ENCODE measurements at places on chromosomes 6 and 20. TPM values are rescaled to one million over a fixed set of nuclear protein-coding genes. Genes with fewer than 3 reads are reported as not detected.

GABRR1 gene
- 0.06 TPM for polyA plus RNA-seq

IRF4 gene
- polyA plus RNA-seq, result 0.21 TPM

OR12D3 gene
- not detected for polyA plus RNA-seq

HLA-DRB5 gene
- polyA plus RNA-seq, result 20.4 TPM

TNNC2 gene
- polyA plus RNA-seq, result 10.9 TPM

SLC35D3 gene
- 0.49 TPM for polyA plus RNA-seq

PSMB9 gene
- polyA plus RNA-seq, result 21.7 TPM

SCRT2 gene
- polyA plus RNA-seq, result 0.01 TPM

GRCh38 chr20:23230766-23231385, 119.7 kb upstream of the NXT1 start:
- H3K4me1 ChIP-seq, result peaks cover 6% of the 10 kb centered on the region
- H3K4me3 ChIP-seq, result no peak overlapping the region
- H3K27ac ChIP-seq, result no peak overlapping the region
- no peaks in the 10 kb centered on the region for H3K36me3 ChIP-seq
- no peaks in the 10 kb centered on the region for H3K27me3 ChIP-seq

GRCh38 chr6:72916298-72916697, 294.4 kb downstream of the KCNQ5 start:
- no peak for DNase-seq
- H3K4me3 ChIP-seq, result no peak overlapping the region
- H3K36me3 ChIP-seq, result no peaks in the 10 kb centered on the region
- H3K4me1 ChIP-seq, result no peaks in the 10 kb centered on the region

DNA sequence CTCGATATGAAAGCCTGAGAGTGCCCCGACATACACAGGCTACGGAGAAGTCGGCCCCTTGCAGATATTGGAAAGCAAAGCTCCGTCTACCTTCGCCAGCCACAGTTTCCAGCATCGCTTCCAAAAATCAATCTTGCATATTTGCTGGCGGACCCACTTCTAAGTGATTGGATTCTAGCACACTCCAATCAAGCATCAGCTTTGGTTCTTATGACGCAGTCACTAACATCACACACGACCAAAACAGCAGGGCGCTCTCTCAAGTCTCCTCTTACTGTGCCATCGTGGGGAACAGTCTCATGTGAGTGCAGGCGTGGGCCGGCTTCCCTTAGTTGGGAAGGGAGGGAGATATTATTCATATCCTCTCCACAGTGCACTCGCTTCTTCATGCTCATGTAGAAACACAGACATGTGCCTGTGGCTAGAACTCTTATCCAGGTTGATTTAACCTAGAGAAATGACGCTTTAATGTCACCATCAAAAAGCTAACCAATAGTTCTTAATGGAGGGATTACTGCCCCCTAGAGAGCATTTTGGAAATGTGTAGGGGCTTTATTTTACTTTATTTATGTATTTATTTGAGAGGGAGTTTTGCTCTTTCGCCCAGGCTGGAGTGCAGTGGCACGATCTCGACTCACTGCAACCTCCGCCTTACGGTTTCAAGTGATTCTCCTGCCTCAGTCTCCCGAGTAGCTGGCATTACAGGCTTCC, 229.8 kb downstream of the SOD2 start:
- H3K36me3 ChIP-seq, result no peaks in the 10 kb centered on the region
- no peak for DNase-seq
- H3K27ac ChIP-seq, result no peak overlapping the region
- no peaks in the 10 kb centered on the region for H3K27me3 ChIP-seq
- H3K4me1 ChIP-seq, result no peaks in the 10 kb centered on the region

- no peak for DNase-seq
- H3K27ac ChIP-seq, result no peak overlapping the region
- H3K4me3 ChIP-seq, result no peak overlapping the region
Measured at GRCh38 chr6:110563711-110564110, 87.3 kb upstream of the SLC22A16 start.

DNA sequence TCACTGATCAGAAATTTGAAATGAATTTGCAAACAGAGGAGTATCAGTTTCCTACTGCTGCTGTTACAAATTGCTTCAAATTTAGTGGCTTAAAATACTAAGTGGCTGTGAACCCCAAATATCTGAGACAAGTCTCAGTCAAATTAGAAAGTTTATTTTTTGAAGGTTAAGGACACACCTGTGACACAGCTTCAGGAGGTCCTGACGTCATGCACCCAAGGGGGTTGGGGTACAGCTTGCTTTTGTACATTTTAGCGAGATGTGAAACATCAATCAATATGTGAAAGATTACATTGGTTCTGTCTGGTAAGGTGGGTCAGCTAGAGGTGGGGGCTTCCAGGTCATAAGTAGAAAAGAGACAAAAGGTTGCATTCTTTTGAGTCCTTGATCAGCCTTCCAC, 21.4 kb upstream of the ZFP64 start:
- no peak for DNase-seq
- H3K27ac ChIP-seq, result no peak overlapping the region
- H3K36me3 ChIP-seq, result no peaks in the 10 kb centered on the region
- no peaks in the 10 kb centered on the region for H3K27me3 ChIP-seq
- H3K4me3 ChIP-seq, result no peak overlapping the region

DNA sequence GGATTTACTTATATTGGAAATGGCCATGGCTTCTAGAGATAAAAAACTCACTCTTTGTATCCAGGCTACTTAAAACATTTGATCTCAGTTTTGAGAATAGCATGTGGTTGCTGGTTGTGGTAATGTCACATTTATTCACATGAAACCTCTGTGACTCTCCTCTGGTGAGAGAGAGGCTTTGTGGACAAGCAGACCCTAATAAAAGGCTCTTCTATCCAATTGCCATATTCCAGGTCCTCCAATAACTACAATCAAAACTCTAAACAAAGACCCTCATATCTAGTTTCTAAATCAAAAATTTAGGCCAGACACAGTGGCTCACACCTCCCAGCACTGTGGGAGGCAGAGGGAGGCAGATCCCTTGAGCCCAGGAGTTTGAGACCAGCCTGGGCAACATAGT, 176.3 kb upstream of the LAMP5 start:
- peaks cover 5% of the 10 kb centered on the region for H3K4me1 ChIP-seq
- no peak for DNase-seq
- no peak overlapping the region for H3K4me3 ChIP-seq
- no peak overlapping the region for H3K27ac ChIP-seq

- H3K27me3 ChIP-seq, result no peaks in the 10 kb centered on the region
- no peak overlapping the region for H3K4me3 ChIP-seq
- DNase-seq, result peak; percentile 98
- H3K36me3 ChIP-seq, result no peaks in the 10 kb centered on the region
- peaks cover 37% of the 10 kb centered on the region for H3K4me1 ChIP-seq
Measured at GRCh38 chr6:41449399-41450245, 96.6 kb upstream of the FOXP4 start.

DNA sequence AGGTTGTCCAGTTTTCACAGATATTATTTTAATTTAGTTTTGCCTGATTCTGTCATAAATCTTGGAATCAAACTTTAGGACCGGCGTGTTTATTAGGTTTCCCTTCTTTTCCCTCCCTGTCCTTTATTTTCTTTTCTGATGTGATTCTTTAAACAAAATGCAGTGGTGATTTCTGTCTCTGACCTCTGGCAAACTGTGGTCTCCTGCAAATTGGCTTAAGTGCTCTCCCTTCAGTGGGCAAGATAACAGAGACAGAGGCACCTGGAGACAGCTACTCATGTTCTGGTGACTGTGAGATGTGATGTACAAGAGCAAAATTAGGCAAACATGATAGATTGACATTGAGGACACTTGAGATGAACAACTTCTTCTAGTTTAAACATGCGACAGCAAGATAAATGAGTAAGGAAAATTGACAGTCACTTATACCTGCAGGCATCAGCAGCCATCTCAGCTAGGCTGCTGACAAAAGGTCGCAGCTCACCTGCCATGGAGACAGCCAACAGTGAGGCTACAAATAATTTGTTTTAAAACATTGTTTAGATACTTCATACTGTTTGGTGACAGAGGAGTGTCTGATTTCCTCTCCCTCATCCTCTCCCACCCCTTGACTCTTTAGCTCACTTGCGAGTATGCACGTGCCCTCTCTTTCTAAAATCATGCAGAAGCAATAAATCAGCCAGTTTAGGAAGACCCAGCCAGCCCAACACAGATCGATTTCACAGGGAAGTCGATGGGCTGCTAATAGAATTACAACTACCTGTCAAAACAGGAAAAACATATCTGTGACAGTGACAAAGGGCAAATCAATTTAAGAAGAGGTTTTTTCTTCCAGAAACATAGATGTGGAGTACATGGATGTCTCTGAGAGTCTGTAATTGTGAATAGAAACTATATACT, 63.4 kb upstream of the MAP3K7 start:
- DNase-seq, result no peak
- H3K4me3 ChIP-seq, result no peak overlapping the region
- no peak overlapping the region for H3K27ac ChIP-seq
- no peaks in the 10 kb centered on the region for H3K4me1 ChIP-seq
- H3K27me3 ChIP-seq, result peaks cover 2% of the 10 kb centered on the region

DNA sequence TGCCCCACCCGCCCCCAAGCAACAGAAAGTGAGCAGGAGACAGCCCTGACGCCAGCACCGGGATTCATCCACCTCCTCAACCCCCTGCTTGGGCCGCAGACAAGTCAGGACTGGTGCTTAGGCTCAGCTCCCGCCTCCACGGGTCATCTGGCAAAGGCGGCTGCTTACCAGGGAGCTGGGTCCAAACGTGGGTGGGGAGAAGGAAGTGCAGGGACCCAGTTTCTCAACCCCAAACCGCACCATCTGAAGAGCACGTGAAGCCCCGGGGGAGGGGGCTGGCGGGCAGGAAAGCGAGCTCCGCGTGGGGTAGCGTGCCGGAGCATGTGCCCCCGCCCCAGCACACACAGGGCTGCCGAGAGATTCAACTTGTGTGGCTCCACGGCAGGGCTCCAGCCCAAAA, 87.2 kb downstream of the BMP7 start:
- H3K36me3 ChIP-seq, result no peaks in the 10 kb centered on the region
- no peaks in the 10 kb centered on the region for H3K27me3 ChIP-seq
- DNase-seq, result no peak
- no peaks in the 10 kb centered on the region for H3K4me1 ChIP-seq

DNA sequence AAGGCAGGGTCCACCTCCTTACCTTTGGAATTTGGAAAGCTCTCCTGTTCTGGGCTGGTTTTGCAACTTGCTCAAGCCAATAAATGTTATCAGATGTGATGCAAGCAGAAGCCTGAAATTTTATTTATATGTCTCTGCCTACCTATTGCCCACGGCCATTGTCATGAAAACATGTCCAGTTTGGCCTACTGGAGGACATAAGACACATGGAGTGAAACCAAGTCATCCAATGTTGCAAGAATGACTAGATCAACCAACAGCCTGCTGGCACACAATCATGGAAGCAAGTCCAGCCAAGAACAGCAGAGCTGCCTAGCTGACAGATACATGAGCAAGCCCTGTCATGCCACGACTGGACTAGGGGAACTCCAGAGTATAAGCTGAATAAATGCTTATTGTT, 56.7 kb upstream of the IRAK1BP1 start:
- no peak overlapping the region for H3K27ac ChIP-seq
- no peaks in the 10 kb centered on the region for H3K27me3 ChIP-seq
- H3K36me3 ChIP-seq, result no peaks in the 10 kb centered on the region

DNA sequence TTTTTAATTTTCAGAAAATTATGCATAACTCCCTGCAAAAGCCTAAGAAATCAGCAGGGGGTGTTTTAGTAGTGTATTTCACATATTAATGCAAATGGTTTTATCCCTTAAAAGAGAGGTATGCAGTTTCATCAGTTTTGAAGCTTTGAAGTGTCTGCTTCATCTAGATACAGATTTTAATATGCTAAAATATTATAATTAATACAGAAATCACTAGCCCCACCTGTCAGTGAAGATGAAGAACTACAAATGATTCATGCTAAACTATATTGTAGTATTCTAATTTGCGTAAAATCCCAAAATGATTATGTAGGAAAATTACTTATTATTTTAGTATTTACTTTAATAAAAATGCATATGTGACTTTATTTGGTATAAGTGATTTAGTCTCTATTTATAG, 2.9 kb upstream of the TFB1M start:
- DNase-seq, result no peak
- no peak overlapping the region for H3K4me3 ChIP-seq
- peaks cover 3% of the 10 kb centered on the region for H3K4me1 ChIP-seq
- no peak overlapping the region for H3K27ac ChIP-seq

- no peak overlapping the region for H3K4me3 ChIP-seq
- peak overlapping the region; percentile 5 for H3K27ac ChIP-seq
- H3K36me3 ChIP-seq, result no peaks in the 10 kb centered on the region
- H3K27me3 ChIP-seq, result no peaks in the 10 kb centered on the region
- peaks cover 14% of the 10 kb centered on the region for H3K4me1 ChIP-seq
- peak; percentile 32 for DNase-seq
Measured at GRCh38 chr6:129497481-129498441, 212.2 kb downstream of the ARHGAP18 start.

GRCh38 chr20:43955750-43956191, 41.1 kb downstream of the TOX2 start:
- H3K27ac ChIP-seq, result no peak overlapping the region
- no peaks in the 10 kb centered on the region for H3K36me3 ChIP-seq
- DNase-seq, result no peak
- no peaks in the 10 kb centered on the region for H3K4me1 ChIP-seq
- H3K4me3 ChIP-seq, result no peak overlapping the region

GRCh38 chr6:168778201-168778600, 337.2 kb downstream of the SMOC2 start:
- no peak overlapping the region for H3K27ac ChIP-seq
- peaks cover 2% of the 10 kb centered on the region for H3K27me3 ChIP-seq
- H3K4me3 ChIP-seq, result no peak overlapping the region
- no peaks in the 10 kb centered on the region for H3K36me3 ChIP-seq
- H3K4me1 ChIP-seq, result no peaks in the 10 kb centered on the region

DNA sequence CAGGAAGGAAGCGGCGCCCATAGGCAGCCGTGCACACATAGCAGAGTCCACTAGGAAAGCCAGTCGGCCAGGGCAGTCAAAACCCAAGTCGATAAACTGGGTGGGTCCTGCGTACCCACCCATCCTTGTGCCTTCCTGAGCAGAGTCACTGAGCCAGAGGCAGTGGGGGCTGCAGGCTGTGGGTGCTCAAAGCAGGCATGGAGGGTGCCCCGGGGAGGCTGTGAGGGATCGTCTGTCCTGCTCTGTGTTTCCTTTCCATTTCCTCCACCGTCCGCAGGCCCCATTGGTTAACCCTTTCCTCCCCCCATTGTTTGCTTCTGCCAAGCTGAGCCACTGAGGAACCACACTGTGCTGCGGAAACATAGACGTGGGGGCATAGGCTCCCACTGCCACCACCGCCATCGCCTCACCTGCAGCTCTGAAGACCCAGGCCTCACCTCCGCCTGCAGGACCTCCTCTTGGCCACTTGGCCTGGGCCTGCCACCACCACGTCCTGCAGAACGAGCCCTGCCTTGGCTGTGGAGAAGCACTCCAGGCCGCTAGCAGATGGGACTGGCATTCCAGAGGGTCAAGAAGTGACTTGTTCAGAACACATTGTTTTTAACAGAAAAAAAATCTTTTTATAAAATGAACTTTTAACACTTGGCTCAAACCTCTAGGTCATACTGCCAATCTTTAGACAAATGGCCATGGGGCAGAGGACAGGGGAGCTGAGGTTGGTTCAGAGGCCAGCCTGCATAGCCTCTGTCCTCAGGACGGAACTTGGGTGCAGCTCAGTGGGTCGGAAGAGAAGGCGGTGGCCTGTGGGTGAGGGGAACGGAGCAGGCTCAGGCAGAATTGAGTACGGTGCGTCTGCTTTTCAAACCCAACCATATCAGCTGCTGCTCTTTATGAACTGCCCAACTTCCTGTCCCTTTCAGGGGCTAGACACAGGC, 52.6 kb downstream of the TCP11 start:
- H3K4me1 ChIP-seq, result no peaks in the 10 kb centered on the region
- no peak overlapping the region for H3K27ac ChIP-seq
- no peak overlapping the region for H3K4me3 ChIP-seq
- H3K27me3 ChIP-seq, result no peaks in the 10 kb centered on the region
- no peak for DNase-seq
- peaks cover 80% of the 10 kb centered on the region for H3K36me3 ChIP-seq

Data from large intestine (tissue), 12 donors.